ENCODE measurements at places on chromosomes 5 and 9. TPM values are rescaled to one million over a fixed set of nuclear protein-coding genes. Genes with fewer than 3 reads are reported as not detected.

GRCh38 chr9:105637787-105638395, 24.4 kb upstream of the TAL2 start:
- DNase-seq, result no peak

DNA sequence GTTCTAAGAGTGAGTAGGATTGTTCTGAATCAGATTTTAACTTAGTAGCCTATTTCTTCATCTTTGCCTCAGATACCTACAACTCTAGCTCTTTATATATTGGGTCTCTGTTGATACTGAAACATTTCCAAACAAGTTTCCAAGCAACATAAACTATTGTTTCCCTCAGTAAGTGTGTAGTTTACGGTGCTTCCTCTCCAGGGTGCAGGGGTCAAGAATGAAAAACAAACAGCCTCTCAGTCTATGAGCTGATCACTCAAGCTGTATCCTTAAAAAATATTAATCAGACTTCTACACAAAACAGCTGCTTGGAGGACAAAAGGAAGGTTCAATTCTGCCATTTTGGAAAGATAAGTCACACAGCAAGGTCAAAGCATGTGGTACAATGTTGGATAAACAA, 75.0 kb downstream of the ADAMTS12 start:
- DNase-seq, result no peak

DNA sequence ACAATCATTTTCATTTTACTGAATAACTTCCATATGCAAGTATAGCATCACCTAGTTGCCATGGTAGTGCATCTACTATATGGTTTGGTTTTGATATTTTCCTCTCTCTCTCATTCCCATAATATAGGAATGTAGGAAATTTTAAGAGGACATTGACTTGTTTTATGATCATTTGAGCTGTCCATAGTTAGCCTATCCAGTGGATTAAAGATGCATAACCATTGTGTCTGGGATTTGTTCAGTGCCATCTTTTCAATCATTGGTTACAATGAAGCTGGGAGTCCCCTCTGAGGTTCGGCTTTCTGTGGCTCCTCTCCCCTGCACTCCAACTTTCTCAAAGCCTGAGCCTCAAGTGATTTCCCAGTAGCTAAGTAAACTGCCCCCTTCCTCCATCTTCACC, 458.5 kb downstream of the RAB3C start:
- DNase-seq, result no peak

DNA sequence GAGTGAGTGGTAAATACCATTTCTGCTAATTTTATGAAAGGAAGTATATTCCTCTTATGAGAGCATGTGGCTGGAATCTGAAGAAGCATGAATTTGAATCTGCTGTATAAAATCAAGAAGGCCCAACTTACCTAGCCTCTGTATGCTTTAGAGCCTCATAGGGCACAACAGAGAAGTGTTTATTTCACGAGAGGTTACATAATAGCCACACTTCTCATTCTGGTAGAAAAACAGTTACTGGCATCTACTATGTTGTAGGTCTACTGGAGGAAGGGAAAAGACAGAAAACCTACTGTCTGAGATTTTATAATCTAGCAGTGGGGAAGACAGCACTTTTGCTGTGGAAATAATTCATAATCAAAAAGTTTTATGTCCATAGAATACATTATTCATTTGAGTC, 172.6 kb upstream of the ZNF608 start:
- no peak for DNase-seq

GRCh38 chr5:120446068-120446492, 18.0 kb upstream of the PRR16 start:
- DNase-seq, result no peak

- no peak for DNase-seq
Measured at GRCh38 chr5:122099060-122099790, 21.2 kb upstream of the LOX start.

DNA sequence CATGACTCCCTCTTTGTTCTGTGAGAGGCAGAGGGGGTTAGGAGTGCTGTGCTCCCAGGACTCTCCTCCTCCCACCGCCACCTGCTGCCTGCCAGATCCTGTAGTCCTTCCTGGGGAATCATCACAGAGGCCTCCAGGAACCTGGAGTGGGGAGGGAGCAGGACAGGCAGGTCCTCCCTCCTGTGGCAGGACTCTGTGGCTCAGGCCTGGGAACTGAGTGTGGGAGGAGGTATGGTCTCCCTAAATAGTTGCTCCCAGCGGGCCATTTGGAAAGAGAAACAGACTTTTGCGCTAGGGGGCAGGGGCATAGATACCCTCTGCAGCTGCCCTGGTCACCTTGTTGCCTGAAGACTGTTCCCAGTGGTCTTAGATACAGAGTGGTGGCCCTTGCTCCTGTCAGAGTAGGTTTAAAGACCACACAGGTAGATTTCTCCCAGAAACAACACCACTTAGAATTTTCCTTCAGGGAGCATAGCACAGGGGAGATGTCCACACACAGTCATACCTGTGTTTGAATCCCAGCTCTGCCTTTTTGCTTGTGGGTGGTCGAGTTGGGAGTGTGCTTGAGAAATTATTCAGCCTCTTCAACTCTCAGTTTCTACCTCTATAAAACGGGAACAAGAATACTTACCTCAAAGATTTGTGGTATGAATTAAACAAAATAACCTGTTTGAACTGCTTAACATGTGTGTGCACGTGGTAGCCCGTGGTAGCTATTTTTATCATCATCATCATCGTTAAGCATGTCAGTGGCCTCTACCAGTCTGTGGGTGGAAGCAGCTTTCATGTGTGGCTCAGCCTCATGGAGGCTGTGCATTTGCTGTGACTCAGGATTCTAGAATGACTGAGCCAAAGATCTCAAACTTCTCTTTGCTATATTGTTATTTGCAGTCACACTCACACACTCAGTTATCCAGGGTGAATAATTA, 55.8 kb downstream of the SLC22A5 start:
- DNase-seq, result no peak

DNA sequence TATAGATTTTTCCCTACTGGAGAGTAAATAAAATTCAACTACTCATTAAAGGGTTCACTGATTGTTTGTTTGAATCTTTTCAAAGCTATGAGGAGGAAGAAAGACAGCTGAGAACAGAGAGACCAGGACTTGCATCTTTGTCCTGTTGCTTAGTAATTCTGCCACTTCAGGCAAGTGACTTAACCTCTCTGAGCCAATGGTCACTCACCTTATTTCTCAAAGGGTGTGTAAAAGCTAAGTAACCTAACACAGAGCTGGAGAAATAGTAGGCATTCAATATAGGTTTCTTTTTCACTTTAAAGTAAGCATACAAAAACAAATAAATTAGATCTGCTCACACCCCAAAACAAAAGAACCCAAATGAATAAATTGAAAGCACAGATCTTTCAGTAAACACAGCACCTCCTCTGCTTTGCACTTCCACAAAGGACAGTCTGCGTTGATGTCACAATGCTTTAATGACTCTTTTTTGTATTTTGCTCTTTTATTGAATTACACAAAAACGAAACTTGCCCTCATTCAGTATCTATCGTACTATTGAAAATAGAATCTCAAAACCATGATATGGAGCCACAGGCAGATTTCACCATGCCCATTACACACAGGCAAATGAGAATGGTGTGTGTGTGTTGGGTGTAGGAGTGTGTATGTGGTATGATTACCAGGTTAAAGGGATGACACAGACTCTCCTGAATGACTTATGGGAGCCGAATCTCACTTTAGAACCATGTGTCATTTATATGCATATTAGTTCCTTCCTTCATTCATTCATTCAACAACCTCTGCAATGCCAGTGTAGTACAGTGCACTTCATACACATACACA, 166.0 kb downstream of the EBF1 start:
- DNase-seq, result no peak

GRCh38 chr5:143793249-143793648, 18.7 kb upstream of the HMHB1 start:
- DNase-seq, result no peak

- DNase-seq, result no peak
Measured at GRCh38 chr5:126334760-126335159, 88.4 kb upstream of the GRAMD2B start.

The DDX31 gene
- total RNA-seq, result 21.4 TPM

The IL5 gene
- not detected for total RNA-seq

The CTNND2 gene
- 76.9 TPM for total RNA-seq

The GABRB2 gene
- total RNA-seq, result 63.2 TPM

The PCDHB10 gene
- 15.6 TPM for total RNA-seq

The NSD1 gene
- 102 TPM for total RNA-seq

The MTAP gene
- total RNA-seq, result 17.7 TPM
